AG04449 (cell line): ENCODE measurements at places on chromosomes 3 and 15.
A peak's percentile ranks its signal among the peaks of the same experiment; 100 is the strongest.

DNA sequence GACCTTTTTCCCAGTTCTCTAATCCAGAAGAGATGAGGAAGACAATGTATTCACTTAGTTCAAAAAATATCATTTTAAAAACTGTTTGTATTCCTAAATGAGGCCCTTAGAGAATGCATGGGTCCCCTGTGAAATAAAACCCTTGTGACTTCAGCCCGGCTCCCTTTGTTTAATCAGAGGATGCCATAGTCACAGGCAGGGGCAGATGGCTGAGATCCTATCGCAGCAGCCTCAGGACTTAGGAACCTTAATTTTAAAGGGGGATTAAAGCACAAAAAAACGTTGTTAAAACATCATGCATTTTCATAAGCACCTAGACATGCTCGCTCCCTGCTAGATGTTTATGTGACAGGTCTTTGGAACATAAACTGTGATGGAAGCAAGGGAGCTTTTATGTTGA lies 176.6 kb downstream of the IL20RB start:
- no peak for DNase-seq

GRCh38 chr15:87858651-87859050 lies 397.9 kb downstream of the NTRK3 start:
- no peak for DNase-seq

DNA sequence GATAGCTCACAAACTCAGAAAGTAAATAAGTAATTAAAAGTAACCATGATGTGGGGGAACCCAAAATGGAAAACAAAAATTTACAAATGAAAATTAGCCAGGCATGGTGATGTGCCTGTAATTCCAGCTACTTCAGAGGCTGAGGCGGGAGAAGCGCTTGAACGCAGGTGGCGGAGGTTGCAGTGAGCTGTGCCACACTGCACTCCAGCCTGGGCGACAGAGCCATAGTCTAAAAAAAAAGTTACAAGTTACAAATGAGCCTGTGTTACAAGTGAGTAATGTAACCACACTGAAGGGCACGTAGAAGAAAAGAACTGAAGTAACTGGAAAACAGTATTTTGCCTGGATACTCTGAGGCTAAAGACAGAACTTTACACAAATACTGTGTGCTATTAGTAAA lies 11.3 kb downstream of the EXOSC7 start:
- DNase-seq: no peak

DNA sequence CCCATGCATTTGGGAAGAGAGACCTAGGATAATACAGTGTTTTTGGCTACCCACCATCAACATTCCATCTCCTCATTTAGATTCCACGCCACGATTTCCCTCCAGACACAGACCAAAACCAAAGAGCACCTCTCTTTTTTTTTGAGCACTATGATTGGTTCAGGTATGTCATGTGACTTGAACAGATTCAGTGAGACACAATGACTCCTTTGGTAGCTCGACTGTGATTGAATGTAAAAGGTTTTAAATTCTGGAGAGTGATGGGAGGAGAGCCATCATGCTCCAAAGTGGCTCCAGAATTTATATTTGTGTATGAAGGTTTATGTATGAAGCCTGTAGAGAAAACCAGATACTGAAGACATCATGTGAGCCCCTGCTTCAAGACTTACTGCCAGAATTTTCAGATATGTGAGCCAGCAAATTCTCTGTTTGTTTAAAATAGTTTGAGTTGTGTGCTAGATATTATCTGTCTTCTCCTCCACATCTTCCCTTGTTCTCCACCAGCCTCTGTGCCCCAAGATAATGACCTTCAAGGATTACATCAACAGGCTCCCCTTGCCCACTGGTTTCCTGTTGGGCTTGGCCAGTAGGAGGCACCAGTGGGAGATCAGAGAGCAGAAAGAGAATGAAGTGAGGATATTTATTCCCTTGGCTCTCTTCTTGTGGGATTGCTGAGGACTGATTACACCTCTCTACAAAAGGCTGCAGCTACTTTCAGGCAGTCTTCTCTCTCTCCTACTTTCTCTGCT lies 12.5 kb downstream of the MYD88 start:
- no peak for DNase-seq

DNA sequence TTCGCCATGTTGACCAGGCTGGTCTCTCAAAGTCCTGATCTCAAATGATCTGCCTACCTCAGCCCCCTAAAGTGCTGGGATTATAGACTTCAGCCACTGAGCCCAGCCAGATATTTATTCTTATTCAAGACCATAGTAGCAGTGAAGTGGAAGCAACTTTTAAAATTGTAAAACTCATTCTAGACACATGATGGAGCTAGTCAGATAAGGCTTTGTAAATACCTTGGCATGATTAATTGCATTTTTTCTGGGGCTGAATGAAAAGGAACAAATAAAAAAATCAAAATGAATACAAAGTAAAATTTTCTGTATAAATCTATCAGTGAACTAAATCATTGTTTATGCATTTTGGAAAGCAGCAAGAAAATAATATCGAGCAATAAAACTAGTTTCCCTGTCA lies 4.1 kb upstream of the MYO1E start:
- no peak for DNase-seq

- no peak for DNase-seq
Measured at GRCh38 chr3:196894557-196895295, 27.0 kb downstream of the SENP5 start.

DNA sequence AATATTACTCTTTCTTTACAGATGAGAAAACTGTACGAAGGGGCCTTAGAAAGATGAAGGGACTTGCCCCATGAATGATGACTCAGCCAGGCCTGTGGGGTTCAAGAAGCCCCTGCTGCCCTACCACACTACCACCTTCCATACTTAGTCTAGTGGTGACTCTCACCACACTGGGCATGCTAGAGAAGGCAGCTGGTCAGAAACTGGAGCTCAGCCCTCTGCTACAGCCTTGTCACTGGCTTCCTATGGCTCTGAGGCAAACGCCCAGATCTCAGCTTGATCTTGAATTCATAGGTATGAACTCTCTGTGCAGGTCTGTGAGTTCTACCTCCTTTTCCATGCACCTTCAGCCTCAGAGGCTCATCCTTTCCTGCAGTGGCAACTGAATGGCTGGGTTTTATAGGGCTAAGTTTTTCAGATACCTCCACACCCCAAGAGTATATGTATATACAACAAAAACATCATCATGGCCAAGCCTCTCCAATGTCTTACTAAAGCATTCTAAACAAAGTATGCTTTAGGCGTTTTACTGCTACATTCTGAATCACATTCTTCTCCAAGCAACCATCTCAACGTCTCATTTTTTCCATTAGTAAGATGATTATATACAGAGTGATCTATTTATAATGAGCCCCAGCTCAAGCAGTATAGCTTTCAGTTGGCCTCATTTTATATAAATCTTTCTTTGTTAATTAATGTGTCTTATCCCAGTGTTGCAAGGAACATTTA lies 234.1 kb downstream of the GREM1 start:
- DNase-seq: peak; percentile 64

- no peak for DNase-seq
Measured at GRCh38 chr3:118556983-118557382, 477.7 kb downstream of the IGSF11 start.

- no peak for DNase-seq
Measured at GRCh38 chr3:18224426-18224825, 200.7 kb downstream of the SATB1 start.
